ENCODE measurements at places on chromosomes 2 and 18. TPM values are rescaled to one million over a fixed set of nuclear protein-coding genes. Genes with fewer than 3 reads are reported as not detected.

- H3K27me3 ChIP-seq: no peaks in the 10 kb centered on the region
- H3K4me3 ChIP-seq: no peak overlapping the region
- no peaks in the 10 kb centered on the region for H3K4me1 ChIP-seq
- no peaks in the 10 kb centered on the region for H3K36me3 ChIP-seq
- no peak overlapping the region for H3K27ac ChIP-seq
These were observed 572.7 kb downstream of the EPHA4 start for GRCh38 chr2:220999356-220999755.

- no peaks in the 10 kb centered on the region for H3K36me3 ChIP-seq
- no peak overlapping the region for H3K4me3 ChIP-seq
- peaks cover 4% of the 10 kb centered on the region for H3K4me1 ChIP-seq
- DNase-seq: no peak
- no peaks in the 10 kb centered on the region for H3K27me3 ChIP-seq
These were observed 117.1 kb upstream of the SERTAD2 start for GRCh38 chr2:64770781-64771334.

- no peak overlapping the region for H3K4me3 ChIP-seq
- H3K4me1 ChIP-seq: peaks cover 43% of the 10 kb centered on the region
- H3K36me3 ChIP-seq: no peaks in the 10 kb centered on the region
These were observed 34.7 kb upstream of the LPIN1 start for GRCh38 chr2:11711751-11712150.

GRCh38 chr18:68394705-68395104 lies 320.2 kb downstream of the TMX3 start:
- DNase-seq: no peak
- no peak overlapping the region for H3K27ac ChIP-seq
- H3K4me3 ChIP-seq: no peak overlapping the region
- H3K36me3 ChIP-seq: no peaks in the 10 kb centered on the region
- no peaks in the 10 kb centered on the region for H3K4me1 ChIP-seq

DNA sequence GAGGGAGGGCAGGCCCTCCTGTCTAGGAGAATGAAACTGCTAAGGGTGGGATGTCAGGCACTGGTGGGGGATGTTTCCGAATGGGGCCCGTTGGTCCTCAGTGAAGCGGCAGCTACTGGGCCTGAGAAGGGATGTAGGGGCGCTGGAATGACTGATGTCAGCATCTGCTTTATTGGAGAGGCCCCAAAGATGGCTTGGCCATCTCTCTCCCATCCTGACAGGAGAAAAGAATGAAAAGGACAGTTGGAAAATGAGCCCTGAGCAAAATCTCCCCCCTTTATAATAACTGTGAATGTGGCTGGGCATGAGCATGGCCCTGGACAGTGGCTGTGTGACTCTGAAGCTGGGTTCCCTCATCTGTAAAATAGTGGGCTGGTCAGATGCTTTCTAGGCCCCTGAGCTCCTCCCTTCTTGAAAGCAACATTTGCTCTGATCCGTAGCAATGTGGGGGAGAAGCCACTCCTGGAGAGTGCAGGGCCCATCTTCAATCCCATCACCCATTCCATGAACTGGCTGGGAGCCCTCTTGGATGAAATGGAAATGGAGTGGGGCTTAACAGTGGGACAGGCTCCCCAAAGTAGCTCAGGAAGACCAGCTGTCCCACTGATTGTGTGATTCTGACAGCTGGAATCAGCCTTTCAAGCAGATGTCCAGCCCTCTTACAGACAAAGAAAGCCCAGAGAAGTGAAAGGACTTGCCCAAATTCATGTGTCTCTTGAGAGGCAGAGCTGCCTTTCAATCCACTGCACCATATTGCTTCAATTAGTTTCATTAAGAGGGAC lies 232.7 kb upstream of the SMAD2 start:
- no peak overlapping the region for H3K27ac ChIP-seq
- H3K36me3 ChIP-seq: no peaks in the 10 kb centered on the region
- DNase-seq: no peak
- H3K27me3 ChIP-seq: no peaks in the 10 kb centered on the region

GRCh38 chr2:229695961-229696360 lies 18.4 kb downstream of the DNER start:
- H3K27me3 ChIP-seq: no peaks in the 10 kb centered on the region
- no peaks in the 10 kb centered on the region for H3K4me1 ChIP-seq
- no peaks in the 10 kb centered on the region for H3K36me3 ChIP-seq
- H3K4me3 ChIP-seq: no peak overlapping the region

DNA sequence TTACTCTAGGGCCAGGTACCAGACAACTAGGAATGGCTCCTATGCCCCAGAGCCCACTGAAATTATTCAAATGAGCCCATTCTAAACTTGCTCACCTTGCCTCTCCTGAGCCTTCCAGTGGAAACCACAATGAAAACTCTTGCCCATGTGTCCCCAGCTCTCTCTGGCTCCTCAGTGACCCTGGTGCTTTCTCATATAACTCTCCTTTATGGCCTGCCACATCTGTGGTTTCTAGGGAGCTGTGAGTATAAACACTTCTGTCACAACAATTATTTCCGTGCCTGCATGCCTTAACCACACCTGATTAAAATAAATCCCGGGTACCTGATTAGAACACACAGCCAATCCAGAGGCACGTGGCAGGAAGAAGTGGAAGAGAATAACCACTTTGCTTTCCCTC lies 333.0 kb upstream of the SPRED2 start:
- no peak overlapping the region for H3K27ac ChIP-seq
- DNase-seq: no peak
- no peaks in the 10 kb centered on the region for H3K36me3 ChIP-seq
- no peaks in the 10 kb centered on the region for H3K4me1 ChIP-seq

GRCh38 chr2:119181391-119181790 lies 22.8 kb upstream of the C1QL2 start:
- H3K27me3 ChIP-seq: no peaks in the 10 kb centered on the region
- H3K27ac ChIP-seq: no peak overlapping the region
- no peaks in the 10 kb centered on the region for H3K36me3 ChIP-seq

- H3K4me3 ChIP-seq: peak overlapping the region; percentile 28
- H3K36me3 ChIP-seq: no peaks in the 10 kb centered on the region
- no peak overlapping the region for H3K27ac ChIP-seq
- no peaks in the 10 kb centered on the region for H3K27me3 ChIP-seq
- no peak for DNase-seq
These were observed 105.3 kb downstream of the ZNF516 start for GRCh38 chr18:76389716-76390115.

GRCh38 chr2:66445925-66446871 lies 11.3 kb downstream of the MEIS1 start:
- H3K27ac ChIP-seq: peak overlapping the region; percentile 99
- H3K4me1 ChIP-seq: no peaks in the 10 kb centered on the region
- DNase-seq: no peak
- H3K4me3 ChIP-seq: peak overlapping the region; percentile 75

Gene ADD2
- 1.6 TPM for total RNA-seq

Gene ZNF385B
- total RNA-seq: 1.9 TPM
